ENCODE measurements at places on chromosomes 1 and 21.

DNA sequence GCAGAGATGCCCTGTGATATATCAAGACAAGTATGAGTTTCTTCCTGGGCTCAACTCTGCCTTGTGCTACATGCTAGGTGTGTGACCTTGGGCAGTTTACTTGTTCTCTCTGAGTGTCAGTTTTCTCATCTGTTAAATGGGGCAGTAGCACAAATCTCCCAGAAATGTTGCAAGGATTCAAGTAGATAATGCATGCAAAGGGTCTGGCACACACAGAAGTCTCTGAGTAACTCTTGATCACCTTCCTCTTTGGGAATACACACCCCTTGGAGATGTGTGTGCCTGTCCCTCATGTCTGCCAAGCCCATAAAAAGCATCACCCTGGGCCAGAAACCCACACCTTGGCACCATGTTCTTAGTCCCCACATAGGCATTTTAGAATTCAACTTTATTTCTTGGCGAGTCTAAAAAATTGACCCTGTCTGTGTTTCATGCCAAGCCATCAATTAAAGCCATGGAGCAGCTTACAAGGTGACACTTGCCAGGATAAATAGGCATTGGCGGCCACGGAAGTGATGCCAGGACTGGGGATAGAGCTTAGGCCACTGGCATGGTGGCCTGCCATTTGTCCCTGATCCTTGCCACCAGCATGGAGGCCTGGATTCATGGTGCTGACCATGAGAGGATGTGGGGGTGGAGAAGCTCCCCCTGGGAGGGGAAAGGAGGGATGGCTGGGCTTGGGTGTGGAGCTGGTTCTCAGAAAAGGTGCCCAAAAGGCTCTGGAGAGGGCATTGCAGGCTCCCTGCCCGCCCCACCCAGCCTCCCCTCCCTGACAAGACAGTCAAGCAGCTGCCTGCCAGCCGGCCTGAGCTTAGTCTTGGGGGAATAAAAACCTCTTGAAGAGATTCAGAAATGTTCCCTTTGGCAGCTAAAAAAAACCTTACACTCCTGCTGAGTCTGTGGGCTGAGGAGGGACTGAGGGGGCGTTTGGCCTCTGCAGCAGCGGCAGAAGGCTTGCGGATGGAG is 118.0 kb upstream of the IPO9 start:
- DNase-seq = no peak

DNA sequence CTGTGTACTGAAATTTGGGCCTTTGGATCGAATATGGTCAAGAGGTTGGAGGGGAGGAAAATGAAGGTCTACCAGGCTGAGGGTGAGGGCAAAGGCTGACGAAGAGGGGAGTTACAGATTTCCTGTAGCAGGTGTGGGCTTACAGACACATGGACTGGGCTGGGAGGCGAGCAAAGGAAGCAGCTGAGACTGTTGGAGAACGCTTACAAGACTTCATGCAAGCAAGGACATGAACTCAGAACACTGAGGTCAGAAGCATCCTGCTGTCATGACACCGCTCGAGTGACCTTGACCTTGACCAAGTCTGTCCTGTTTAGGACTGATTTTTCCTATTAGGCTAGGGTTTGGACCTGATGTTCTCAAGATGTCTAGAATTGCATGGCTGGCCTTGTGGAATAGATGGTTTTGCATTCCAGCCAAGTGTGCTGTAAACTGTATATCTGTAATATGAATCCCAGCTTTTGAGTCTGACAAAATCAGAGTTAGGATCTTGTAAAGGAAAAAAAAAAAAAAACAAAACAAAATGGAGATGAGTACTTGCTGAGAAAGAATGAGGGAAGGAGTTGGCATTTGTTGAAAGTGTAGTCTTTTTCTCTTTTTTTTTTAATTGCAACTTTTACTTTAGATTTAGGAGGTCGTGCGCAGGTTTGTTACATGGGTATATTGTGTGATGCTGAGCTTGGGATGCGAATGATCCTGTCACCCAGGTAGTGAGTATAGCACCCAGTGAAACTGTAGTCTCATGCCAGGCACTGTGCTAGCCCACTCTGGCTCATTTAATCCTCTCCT is 5.8 kb downstream of the ELF3 start:
- no peak for DNase-seq

- DNase-seq = no peak
Observed at GRCh38 chr1:82786883-82787282, 986.1 kb downstream of the ADGRL2 start.

GRCh38 chr1:42676534-42677087 is 5.6 kb upstream of the YBX1 start:
- DNase-seq = no peak

GRCh38 chr1:32681509-32681908 is 21.1 kb downstream of the SYNC start:
- no peak for DNase-seq

DNA sequence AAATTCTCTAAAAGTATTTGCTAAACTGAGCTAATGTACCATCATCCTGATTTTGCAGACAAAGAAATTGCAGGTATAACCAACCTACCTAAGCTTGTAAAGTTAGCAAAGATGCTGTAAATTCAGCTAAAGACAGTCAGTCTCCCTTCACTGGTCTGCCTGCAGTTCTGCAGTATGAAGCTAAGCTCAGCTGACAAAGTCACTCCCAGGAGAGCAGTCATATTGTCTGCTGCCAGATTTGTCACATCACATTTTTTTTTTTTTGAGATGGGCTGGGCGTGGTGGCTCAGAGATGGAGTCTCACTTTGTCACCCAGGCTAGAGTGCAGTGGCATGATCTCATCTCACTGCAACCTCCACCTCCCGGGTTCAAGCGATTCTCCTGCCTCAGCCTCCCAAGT is 8.9 kb upstream of the CMPK1 start:
- no peak for DNase-seq

- DNase-seq = no peak
Observed at GRCh38 chr1:53929246-53929960, 16.1 kb downstream of the IFT25 start.

Data from stimulated activated CD8-positive, alpha-beta memory T cell treated with anti-CD3 and anti-CD28 coated beads, Interleukin-12 subunit alpha, Interleukin-12 subunit beta, amount 100 ng/mL, for 1 hour (primary cell).